Activated T-cell treated with anti-CD3 and anti-CD28 coated beads for 48 hours (primary cell): ENCODE measurements at places on chromosomes 4 and X.

DNA sequence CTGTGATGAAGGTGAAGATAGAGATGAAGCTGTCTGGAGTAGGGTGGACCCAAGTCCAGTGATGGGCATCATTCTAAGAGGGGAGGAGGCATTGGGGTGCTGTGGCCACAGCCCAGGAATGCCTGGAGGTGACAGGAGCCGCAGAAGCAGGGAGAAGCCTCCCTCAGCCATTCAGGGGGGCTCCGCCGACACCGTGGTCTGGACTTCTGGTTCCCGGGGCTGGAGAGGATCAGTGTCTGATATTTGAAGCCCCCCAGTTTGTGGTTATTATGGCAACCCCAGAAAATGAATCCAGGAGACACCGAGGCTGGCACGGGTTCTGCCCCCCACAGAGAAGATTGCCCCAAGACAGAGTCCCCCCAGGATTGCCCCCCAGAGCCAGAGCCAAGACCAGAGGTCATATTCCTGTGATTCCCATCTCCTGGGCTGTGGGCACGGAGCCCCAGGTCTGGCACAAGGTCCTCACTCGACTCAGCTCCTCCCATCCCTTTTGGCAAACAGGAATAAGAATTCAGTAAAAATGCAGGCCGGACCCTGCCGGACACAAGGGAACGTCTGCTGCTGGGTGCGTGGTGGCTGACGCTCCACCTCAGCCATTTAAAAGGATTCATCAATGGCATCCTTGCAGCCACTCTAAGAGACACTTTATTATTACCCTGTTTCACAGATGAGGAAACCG lies 116.6 kb downstream of the CPZ start:
- DNase-seq = no peak

- DNase-seq = no peak
Measured at GRCh38 chr4:184479516-184479950, 5.2 kb upstream of the IRF2 start.

DNA sequence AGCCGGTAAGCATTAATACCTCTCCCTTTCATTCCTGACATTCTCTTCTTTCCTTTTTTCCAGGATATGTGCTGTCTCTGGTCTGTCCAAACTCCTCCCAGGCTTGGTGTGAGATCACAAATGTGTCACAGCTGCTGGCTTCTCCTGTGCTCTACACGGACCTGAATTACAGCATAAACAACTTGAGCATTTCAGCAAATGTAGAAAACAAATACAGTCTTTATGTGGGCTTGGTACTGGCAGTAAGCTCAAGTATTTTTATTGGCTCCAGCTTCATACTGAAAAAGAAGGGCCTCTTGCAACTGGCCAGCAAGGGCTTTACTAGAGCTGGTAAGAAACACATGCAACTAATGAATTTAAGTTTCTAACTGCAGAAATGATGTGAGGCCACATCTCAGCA lies 8.4 kb downstream of the NIPAL1 start:
- no peak for DNase-seq

DNA sequence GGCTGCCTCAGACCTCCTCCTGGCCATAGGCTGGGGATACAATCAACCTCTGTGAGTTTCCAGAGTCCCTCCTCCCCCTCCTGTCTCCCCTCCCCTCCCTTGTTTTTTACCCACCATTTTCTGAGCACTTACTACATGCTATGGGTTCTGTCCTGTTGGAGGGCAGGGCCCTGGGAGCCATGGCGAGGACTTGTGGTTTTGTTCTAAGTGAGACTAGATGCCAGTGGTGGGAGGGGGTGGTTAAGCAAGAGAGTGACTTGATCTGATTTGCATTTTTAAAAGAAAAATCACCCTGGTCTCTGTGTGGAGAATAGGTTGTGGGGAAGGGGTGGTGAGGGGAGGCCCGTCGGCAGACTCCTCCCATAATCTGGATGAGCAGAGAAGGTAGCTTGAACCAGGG lies 39.5 kb downstream of the EFNB1 start:
- no peak for DNase-seq

GRCh38 chrX:118523920-118524319 lies 28.3 kb downstream of the DOCK11 start:
- DNase-seq = no peak

GRCh38 chr4:10336471-10336870 lies 120.8 kb downstream of the ZNF518B start:
- DNase-seq = no peak

DNA sequence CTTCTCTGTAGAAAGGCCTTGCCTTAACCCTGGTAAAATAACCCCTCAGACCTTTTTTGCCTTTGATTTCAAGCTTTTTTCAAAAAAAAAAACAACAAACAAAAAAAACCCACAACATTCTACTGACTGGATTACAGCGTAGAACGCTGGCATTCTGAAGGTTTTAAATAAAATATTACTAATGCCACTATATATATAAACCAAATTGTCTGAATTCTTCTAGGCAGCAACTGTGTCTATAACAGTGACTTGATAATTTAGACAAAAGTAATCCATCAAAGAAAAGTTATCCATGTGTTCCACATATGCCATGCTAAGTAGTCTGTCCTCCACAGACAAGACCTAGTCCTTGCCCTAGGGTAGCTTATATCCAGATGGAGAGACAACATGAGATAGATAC lies 33.6 kb upstream of the CXCL8 start:
- DNase-seq = no peak

DNA sequence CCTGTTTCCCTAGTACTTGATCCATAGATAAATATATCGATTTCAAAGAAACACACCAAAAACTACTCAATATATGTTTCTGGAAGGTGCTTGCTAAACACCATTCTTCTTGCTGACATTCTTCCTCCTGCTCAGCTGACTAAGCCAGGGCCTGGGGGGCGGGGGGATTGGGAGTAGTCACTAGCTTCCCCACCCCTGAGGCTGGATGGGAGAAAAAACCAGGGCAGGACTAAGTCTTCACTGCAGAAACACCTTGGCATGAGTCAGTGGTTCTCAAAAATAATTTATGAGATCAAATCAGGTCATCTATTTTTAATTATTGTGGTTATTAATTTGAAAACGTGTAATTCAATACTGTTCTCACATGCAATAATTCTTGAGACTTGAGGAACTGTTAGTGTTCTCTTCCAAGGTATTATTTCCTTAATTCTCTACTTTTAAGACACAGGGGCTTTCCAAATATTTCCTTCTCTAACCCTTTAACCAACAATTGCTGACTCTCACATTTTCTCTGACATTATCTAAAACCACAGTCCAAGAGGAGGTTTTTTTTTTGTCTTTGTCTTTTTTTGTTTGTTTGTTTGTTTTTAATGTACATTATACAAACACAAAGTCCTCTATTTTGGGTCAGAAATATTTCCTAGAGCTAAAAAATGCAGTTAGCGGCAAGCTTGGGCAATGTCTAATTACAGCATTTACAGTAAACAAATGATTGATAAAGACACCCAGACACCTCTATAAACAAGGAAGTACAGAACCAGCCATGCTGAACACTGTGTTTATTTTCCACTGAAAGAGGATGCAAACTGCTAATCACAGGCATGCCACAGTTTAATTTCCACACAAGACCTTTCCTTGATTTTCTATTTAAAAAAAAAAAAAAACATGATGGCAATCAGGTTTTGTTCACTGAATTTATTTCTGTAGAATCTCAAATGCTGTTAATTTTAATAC lies 120.3 kb upstream of the USP9X start:
- DNase-seq = no peak

- DNase-seq = no peak
Measured at GRCh38 chrX:16386126-16386525, 218.8 kb downstream of the MAGEB17 start.

DNA sequence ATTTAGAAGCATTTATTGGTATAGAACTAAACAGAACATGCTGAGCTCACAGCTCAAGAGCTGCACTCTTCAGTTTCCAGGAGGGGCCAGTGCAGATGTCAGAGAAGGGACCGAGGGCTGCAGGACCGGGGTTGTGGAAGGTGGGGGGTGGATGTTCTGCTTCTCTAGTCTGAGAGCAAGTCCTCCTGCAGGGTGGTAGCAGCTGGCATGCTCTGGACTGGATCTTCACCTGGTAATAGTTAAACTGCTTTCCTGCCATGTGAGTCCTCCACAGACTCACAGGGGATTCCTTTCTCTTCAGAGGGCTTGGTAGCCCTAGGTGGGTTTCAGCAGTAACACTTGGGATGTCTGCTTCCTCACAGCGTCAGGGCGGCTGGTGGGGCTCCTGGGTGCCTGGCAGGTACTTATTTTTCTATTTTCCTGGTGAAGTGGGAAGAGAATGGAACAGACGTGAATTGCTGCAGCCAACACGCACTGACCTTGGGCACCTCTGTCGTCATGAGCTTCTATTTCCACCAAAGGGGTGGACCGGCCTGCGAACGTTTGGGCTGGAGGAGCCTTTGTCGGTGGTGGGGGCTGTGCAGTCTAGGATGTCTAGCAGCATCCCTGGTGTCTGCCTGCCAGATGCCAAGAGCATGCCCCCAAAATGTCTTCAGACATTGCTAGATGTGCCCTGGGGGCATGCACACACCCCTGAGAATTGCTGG lies 2.5 kb downstream of the MAEA start:
- no peak for DNase-seq

GRCh38 chrX:70398899-70399298 lies 24.2 kb upstream of the GDPD2 start:
- no peak for DNase-seq

DNA sequence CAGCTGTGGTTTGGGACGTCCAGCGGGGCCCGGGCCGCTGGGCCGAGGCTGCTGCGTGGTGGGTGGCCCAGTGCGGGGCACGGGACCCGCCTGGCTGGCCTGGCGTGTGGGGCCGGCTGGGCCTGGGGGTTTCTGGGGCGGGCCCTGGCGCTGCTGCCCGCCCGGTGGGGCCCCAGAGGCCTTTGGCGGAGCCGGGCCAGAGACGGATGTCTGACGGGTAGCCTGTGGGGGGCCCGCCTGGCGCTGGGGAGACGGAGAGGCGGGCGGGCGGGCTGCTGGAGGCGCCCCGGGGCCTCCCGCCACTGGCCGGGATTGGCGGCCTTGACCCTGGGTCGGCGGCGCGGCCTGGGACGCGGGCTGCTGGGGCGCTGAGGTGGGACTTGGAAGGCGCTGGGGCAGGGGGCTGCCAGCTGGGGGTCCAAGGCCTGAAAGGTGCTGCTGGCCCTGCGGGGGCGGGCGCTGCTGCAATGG lies 8.1 kb upstream of the TIMP1 start:
- DNase-seq = no peak

DNA sequence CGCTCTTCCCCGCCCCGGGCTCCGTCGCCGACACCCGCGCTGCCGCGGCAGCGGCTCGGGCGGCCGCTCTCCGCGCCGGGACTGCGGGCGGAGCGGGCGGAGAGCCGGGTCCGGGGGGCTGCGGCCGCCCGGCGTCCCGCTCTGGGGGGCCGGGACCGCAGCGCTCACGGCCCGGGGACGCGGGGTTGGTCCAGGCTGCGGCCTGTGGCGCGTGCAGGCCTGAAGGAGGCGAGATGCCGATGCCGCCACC lies 492 bp downstream of the GALNT7 start:
- no peak for DNase-seq

GRCh38 chr4:128161138-128161537 lies 100.0 kb downstream of the LARP1B start:
- DNase-seq = no peak

GRCh38 chrX:75989806-75990590 lies 182.9 kb upstream of the PBDC1 start:
- no peak for DNase-seq

DNA sequence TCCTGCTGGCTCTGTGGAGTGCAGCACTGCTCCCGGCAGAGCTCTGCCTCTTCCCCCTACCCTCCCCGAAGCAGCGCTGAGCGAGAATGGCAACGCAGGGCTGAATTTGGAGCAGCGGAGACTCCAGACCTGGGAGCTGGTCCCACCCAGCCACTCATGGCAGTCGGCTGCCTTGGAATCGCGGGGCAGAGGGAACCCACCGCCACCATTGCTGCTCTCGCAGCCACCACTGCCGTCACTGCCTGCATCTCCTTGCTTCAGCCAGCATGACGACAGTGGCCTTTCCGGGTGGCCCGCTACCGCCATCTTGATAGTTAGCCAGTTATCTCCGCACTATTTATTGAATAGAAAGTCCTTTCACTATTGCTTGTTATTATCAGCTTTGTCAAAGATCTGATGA lies 321.5 kb upstream of the POU3F4 start:
- DNase-seq = no peak

GRCh38 chr4:70425306-70425705 lies 27.6 kb downstream of the OPRPN start:
- DNase-seq = no peak

- no peak for DNase-seq
Measured at GRCh38 chr4:177185151-177185550, 124.5 kb upstream of the NEIL3 start.

- DNase-seq = no peak
Measured at GRCh38 chr4:81498046-81498445, 26.3 kb upstream of the RASGEF1B start.

DNA sequence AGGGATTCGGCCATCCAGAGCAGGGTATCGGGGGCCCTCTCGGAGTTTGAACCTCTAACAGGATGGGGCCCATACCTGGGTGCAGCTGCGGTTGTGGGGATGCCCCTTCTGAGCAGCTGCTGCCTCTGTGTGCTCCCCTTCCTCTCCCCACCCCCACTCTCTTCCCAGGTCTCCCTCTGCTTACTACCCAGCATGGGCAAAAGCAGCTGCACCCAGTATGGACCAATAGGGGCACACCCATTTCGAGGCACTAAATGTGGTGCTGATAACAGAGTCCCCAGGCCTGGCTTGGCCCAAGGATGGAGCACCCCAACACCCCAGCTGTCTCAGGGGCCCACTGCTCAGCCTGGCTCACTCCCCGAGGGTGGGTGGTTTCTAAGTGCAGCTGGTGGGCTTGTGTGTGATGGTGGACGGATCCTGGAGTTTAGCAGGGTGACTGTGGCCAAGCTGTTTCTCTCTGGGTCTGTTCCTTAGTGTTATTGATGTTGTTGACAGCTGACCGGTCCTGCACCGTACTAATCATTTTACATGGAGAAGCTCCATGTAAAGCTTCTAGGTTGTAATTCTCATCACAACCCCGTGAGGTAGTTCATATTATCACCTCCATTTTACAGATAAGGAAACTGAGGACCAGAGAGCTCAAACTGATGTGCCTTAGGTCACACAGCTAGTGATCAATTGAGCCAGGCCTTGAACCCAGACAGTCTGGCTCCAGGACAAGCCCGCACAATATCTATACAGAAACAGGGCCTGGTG lies 13.1 kb upstream of the KIAA0232 start:
- no peak for DNase-seq
